MCF 10A (cell line): ENCODE measurements at places on chromosomes 2 and 18.

DNA sequence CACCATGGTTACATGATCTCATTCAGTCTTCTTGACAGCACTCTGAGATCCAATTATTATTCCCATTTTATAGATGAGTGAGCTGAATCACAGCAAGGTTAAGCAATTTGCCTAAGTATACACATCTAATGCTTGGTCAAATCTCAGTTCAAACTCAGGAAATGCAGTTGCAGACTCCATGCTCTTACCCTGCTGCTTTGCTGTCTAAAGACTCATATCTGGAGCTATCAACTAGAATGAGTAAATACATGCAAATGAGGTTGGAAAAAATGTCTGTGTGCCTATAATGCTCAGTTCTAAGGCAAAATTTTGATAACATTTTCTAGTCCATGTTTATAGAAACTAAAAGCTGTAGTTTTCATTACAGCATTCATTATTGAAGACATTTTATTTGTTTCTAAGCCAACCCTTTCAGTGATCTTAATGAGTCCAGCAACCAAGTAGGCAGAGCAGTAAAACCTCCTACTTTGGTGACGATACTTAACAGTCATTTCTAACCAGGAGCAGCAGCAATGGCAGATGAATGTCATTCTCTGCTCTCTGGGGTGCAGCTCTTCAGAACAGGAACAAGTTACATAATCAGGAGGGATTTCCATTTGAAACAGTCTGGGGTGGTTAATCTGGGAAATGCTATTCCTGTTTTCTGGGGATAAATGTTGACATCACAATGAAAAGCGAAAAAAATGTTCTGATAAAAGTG is 396.8 kb upstream of the UBE2E3 start:
- no peak for DNase-seq
- no peaks in the 10 kb centered on the region for H3K27me3 ChIP-seq
- no peak overlapping the region for H3K27ac ChIP-seq
- no peaks in the 10 kb centered on the region for H3K4me1 ChIP-seq
- H3K4me3 ChIP-seq, result no peak overlapping the region

- no peak overlapping the region for H3K4me3 ChIP-seq
- H3K27ac ChIP-seq, result peak overlapping the region; percentile 69
- DNase-seq, result no peak
- H3K36me3 ChIP-seq, result peaks cover 7% of the 10 kb centered on the region
- no peaks in the 10 kb centered on the region for H3K27me3 ChIP-seq
- peaks cover 15% of the 10 kb centered on the region for H3K4me1 ChIP-seq
Observed at GRCh38 chr2:67389286-67389685, 7.8 kb upstream of the ETAA1 start.

GRCh38 chr2:237466211-237466610 is 20.8 kb upstream of the MLPH start:
- no peaks in the 10 kb centered on the region for H3K27me3 ChIP-seq
- peaks cover 23% of the 10 kb centered on the region for H3K4me1 ChIP-seq
- DNase-seq, result no peak
- H3K27ac ChIP-seq, result peak overlapping the region; percentile 99
- no peaks in the 10 kb centered on the region for H3K36me3 ChIP-seq
- no peak overlapping the region for H3K4me3 ChIP-seq

DNA sequence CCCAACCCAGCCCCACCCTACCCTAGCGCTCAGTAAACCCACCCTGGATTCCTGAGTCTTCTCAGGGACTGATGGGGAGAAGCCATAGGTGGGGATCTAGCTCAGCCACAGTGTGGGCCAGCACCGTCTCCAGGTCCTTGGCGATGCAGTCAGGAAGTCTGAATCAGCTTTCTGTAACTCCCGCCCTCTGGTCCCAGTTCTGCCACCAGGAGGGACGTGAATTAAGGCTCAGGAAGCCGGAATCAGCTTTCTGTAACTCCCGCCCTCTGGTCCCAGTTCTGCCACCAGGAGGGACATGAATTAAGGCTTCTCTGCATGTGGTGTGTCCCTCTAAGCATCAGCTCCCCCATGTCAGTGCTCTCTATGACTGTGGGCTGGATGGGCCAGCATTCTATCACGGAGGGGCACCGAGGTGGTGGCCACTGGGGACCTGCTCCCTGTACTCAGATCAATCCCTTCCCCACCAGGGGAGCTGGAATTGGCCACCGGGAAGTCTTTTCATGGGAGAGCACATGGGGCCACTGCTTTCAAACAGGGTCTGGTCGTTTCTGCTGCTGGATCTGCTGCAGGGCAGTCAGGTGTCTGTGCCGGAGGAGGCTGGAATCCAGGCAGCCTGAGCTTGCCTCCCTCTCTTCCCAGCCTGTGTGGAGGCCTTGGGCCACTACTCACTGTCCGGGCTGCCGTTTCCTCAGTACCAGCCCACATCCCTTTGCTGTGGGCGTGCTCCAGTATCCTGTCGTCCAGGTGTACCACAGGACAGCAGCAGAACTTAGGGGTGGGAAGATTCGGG is 24.7 kb downstream of the ASB18 start:
- DNase-seq, result no peak
- H3K4me3 ChIP-seq, result no peak overlapping the region
- H3K36me3 ChIP-seq, result no peaks in the 10 kb centered on the region
- H3K27ac ChIP-seq, result no peak overlapping the region
- peaks cover 42% of the 10 kb centered on the region for H3K27me3 ChIP-seq
- no peaks in the 10 kb centered on the region for H3K4me1 ChIP-seq

- H3K36me3 ChIP-seq, result no peaks in the 10 kb centered on the region
- no peak overlapping the region for H3K4me3 ChIP-seq
- no peak for DNase-seq
- no peaks in the 10 kb centered on the region for H3K4me1 ChIP-seq
Observed at GRCh38 chr2:2828774-2829368, 497.8 kb upstream of the MYT1L start.

DNA sequence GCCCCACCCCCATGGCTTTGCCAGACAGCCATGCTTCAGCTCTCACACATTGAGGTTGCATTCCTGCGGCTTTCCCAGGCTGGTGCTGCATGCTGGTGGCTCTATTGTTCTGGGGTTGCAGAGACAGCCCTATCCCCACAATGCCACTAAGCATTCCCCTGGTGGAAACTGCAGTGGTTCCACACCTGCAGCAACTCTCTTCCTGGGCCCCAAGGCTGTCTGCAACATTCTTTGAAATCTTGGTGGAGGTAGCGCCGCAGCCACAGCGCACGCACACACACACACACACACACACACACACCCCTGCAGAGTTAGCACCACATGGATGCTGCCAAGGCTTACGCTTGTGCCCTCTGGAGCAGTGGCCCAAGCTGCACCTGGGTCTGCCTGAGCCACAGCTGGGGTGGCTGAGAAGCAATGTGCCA is 21.4 kb downstream of the SFXN5 start:
- no peak overlapping the region for H3K4me3 ChIP-seq
- peaks cover 12% of the 10 kb centered on the region for H3K36me3 ChIP-seq
- H3K27me3 ChIP-seq, result no peaks in the 10 kb centered on the region
- DNase-seq, result no peak
- no peak overlapping the region for H3K27ac ChIP-seq
- peaks cover 5% of the 10 kb centered on the region for H3K4me1 ChIP-seq

DNA sequence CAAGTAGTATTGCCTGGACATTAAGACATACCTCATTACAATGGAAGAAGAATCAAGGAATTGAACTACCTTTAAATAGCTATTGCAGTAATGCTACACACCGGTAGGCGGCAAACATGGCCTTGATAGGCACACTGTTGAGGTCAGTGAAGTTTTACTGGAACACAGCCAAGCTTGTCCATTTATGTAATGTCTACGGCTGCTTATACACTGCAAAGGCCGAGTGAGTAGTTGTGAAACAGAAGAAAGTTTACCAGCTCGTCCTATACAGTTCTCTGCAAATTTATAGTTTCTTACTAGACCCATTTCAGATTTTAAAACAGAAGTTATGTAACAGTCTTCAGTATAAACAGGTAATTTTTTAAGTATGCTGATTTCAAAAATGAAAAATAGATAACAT is 38.8 kb downstream of the PPP4R1 start:
- H3K36me3 ChIP-seq, result peaks cover 66% of the 10 kb centered on the region
- no peak overlapping the region for H3K27ac ChIP-seq
- DNase-seq, result peak; percentile 97
- peaks cover 35% of the 10 kb centered on the region for H3K4me1 ChIP-seq

DNA sequence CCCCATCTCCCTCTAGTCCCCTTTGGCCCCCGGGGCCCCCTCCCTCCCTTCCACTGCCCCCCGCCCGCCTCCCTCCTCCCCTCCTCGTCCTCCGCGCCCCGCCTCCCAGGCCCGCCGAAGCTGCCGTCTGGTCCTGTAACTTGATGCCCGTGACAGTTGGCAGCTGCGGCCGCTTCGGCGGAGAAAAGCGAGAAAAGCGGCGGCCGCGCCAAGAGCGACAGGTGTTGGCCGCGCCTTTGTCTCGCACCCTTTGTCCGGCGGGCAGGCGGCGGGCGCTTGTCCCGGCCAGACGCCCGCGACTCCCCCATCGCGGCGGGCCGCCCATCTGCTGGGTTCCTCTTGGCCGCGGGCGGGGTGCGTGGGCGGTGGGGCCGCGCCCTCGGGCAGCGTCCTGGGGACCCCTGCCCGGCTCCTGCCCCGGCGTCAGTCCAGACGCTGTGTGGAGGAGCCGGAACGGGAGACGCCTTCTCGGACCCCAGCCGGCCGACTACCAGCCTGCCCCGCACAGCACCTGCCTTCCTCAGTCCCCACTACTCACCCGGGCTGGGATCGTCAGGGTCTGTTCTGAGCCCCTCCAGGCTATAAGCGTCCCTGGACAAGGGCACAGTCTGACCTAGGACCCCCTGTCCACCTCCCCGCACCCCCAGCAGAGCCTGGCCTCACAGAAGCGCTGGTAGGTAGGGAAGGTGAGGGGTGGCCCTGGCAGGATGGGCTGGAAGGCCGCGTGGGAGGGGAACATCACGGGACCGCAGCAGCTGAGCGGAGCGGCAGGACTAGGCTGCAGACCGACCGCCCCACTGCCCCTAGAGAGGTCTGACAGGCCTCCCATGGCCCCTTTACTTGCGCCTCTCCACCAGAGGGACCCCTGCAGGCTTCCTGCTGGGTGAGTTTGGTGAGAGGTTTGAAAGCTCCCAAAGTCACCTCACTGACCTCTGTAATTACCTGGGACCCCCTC is 1.2 kb upstream of the HES6 start:
- no peak overlapping the region for H3K27ac ChIP-seq
- H3K36me3 ChIP-seq, result peaks cover 19% of the 10 kb centered on the region
- peaks cover 5% of the 10 kb centered on the region for H3K4me1 ChIP-seq
- peak; percentile 69 for DNase-seq
- no peaks in the 10 kb centered on the region for H3K27me3 ChIP-seq
- H3K4me3 ChIP-seq, result peak overlapping the region; percentile 80

DNA sequence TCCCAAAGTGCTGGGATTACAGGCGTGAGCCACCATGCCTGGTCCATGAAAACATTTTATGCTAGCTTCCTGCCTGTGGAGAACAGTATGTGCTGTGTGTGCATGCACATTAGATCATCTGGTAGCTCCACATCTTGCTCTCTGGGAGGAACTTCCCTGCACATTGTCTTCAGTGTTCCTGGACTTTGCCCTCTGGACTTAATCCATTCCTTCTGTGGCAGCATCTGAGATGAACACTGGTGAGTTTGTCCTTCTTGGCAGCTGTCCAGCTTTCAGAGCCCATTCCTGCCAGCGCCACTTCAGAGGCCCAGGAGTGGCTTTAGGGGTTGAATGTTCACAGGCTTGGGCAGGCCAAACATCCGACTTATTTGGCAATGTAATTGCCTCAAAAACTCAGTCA is 65.2 kb downstream of the POU3F3 start:
- no peaks in the 10 kb centered on the region for H3K36me3 ChIP-seq
- H3K27ac ChIP-seq, result no peak overlapping the region
- H3K4me3 ChIP-seq, result no peak overlapping the region
- DNase-seq, result peak; percentile 66

- H3K27me3 ChIP-seq, result no peaks in the 10 kb centered on the region
- no peaks in the 10 kb centered on the region for H3K36me3 ChIP-seq
- no peak overlapping the region for H3K4me3 ChIP-seq
- H3K27ac ChIP-seq, result no peak overlapping the region
- H3K4me1 ChIP-seq, result no peaks in the 10 kb centered on the region
Observed at GRCh38 chr18:38801640-38802039, 1236.0 kb upstream of the CELF4 start.

DNA sequence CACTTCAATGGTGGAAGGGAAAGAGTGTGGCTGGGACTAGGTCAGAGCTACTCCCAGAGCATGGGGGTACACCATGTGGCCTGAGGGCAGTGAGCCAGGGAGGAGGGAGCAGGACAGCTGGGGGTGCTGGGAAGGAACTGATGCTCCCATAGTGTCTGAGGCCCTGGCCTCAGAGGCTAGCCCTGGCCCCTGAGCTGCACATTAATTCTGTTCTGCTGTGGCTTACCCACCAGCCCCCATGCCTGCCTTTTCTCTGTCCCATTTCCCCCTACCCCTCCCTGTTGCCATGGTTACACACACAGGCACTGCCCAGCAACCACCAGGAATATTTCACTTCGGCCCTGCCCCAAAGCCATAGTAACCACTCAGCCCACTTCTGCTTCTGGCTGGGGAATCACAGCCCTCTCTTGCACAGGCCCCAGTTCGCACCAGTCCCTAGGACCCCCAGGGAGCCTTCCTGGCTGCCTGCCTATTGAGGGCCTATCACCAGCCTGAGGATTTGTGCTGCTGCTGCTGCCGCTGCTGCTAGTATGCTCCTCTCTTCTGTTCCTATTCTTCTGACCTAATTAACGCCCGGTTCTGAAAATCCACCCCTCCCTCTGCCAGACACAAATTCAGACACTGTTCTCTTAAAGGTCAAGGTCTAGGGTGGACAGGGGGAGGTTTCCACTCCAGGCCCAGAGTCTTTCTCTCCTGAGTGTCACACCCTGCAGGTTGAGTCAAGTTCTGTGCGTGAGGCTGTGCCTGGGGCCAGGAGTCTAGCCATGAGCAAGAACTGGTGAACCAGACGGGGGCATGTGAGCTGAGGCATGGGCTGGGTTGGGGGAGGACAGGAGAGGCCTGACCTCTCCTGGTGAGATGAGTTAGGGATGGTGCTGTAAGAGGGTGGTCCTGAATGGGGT is 87.1 kb upstream of the MCFD2 start:
- no peak for DNase-seq
- no peaks in the 10 kb centered on the region for H3K27me3 ChIP-seq
- peaks cover 41% of the 10 kb centered on the region for H3K36me3 ChIP-seq

- H3K4me3 ChIP-seq, result no peak overlapping the region
- H3K36me3 ChIP-seq, result peaks cover 13% of the 10 kb centered on the region
- H3K4me1 ChIP-seq, result no peaks in the 10 kb centered on the region
- H3K27ac ChIP-seq, result no peak overlapping the region
- DNase-seq, result no peak
Observed at GRCh38 chr2:241893265-241893664, 23.7 kb downstream of the RTP5 start.

DNA sequence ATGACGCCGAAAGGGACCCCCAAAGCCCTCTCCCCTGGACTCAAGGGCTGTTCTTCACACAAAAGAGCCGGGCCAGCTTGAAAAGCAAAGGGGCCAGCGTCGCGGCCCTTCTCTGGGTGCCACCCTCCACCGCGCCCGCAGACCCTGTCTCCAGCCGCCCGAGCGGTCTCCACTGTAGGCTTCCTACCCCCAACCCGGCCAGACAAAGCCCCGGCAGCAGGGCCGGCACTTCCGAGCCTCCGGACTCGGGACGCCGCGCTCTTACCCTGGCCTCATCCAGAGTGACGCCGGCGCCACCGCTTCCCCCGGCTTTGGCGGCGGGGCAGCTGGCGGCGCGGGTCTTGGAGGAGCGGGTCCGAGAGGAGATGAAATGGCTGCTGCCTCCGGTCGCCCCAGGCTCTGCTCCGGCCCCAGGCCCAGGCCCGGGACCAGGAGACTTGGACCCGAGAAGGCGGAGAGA is 603 bp downstream of the ATAD2B start:
- H3K27me3 ChIP-seq, result no peaks in the 10 kb centered on the region
- peak overlapping the region; percentile 99 for H3K27ac ChIP-seq
- peaks cover 18% of the 10 kb centered on the region for H3K36me3 ChIP-seq

- no peak for DNase-seq
- peaks cover 49% of the 10 kb centered on the region for H3K36me3 ChIP-seq
- H3K4me3 ChIP-seq, result no peak overlapping the region
- H3K27me3 ChIP-seq, result no peaks in the 10 kb centered on the region
- peaks cover 48% of the 10 kb centered on the region for H3K4me1 ChIP-seq
- peak overlapping the region; percentile 74 for H3K27ac ChIP-seq
Observed at GRCh38 chr2:38192976-38193375, 117.0 kb upstream of the CYP1B1 start.
